ENCODE measurements at places on chromosomes 3 and 15.

GRCh38 chr3:4220065-4220464 lies 83.1 kb upstream of the SETMAR start:
- DNase-seq: no peak

DNA sequence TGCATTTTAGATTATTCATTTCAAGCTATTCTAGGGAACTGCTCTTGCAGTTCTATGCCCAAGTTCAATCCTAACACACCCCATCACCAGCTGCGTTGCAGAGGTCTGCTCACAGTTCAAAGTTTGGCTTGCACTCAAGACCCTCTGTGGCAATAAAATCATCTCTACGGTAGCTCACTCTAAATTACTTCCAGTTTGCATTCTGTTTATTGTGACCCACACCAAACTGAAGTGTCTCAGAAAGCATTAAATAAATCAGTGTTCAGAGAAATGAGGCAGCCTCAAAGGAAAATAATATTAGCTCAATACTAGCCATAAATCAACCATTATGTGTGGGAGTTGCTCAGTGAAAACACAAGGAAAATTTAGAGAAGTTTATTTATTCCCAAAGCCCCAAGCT lies 250.3 kb downstream of the MAGI1 start:
- no peak for DNase-seq

DNA sequence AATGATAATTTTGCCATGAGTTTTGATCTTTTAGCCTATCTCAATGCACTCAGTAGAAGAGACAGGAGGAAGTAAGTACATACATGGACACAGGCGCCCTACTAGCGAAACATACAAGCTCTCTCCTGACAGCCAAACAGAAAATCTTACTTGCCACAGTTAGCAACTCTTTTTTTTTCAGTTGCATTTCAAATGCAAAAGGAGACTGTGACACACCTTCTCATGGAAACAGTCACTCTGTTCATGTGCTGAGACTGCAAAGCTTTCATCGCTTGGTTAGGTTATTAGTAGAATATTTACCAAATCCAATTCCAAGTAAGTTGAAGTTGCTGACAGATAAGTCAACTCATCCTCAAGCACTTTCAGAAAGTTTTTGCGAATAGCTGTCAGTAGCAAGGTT lies 223.3 kb downstream of the FOXP1 start:
- no peak for DNase-seq

DNA sequence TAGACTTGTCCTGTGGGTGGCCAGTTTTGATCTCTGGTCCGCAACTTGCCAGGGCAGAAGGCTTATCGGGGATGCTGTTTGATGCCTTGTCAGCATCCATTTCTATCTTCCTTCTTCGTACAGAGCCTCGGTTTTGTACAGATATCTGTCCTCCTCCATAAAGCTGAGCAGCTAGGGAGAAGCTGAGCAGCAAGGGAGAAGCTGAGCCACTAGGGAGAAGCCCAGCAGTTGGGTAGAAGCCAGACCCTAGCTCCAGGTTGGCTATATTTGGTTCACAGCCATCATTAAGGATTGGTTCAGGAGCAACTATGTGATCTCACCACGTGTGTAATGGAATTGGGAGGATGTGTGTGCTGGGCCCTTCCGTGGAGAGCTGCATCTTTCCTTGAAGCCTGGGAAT lies 46.7 kb downstream of the PTPRG start:
- DNase-seq: no peak

DNA sequence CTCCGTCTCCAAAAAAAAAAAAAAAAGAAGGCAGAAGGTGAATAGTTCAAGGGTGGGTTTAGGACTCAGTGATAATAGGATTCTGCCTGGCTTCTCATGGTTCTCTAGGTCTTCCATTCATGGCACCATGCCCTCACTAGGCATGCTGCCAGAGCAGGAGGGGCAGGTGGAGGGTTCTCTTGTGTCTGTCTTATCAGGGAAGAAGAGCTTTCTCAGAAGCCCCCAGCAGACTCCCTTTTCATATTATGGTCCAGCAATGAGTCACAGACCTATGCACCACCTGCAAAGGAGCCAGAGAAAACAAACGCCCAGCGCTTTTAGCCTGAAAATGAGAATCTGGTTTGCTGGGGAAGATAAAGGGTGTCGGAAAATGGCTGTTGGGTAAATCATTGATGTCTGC lies 3.0 kb downstream of the CCR2 start:
- no peak for DNase-seq

DNA sequence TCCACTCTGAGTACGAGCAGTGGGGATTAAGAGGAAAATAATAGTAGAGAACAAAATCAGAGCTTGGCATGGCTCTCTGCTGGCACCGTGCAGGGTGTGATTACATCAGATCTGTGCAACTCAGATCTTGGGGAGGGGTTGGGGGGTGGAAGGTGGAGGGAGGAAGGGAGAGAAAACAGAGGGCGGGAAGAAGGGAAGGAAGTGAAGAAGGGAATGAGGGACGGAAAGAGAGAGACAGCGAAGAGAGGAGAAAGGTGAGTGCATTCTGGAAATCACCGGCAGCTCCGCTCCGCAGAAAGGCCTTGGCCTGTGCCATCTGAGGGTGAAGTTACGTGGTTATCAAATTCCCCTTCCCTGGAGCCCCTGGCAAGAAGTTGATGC lies 31.0 kb upstream of the ADAMTS17 start:
- DNase-seq: no peak

DNA sequence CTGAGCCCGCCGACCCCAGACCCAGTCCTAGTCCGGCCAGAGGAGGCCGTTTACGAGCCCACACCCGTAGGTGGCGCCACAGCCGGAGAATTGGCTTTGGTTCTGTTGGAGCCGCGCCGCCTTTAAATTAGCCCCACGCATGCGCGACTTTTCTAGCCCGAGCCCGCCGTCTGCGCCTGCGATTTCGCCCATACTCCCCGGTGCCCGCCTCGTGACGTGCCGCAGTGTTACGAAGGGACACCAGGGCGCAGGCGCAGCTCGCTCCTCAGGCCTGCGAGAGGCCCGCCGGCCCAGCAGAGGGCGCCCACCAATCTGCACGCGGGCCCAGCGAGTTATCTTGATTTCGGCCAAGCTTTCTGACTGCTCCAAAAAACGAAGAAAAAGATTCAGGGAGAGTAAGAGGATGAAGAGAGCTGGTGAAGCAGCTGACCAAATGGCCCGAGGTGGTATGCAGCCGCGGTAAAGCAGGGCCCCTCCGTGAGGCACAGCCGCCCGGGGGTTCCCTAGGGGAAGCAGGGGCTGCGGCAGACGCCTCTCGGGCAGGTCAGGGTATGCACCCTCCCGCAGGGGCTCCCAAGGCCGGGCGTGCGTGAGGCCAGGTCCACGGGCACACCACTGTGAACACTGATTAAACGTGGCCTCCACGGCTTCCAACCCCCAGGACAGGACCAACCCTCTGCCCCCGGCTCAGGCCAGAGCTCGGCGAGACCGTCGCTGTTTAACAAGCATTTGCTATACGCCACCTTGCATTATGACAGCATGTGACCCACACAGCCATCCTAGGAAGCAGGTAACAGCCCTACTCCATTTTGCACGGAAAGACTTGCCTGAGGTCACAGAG lies 32.8 kb downstream of the RPN1 start:
- peak; percentile 99 for DNase-seq

DNA sequence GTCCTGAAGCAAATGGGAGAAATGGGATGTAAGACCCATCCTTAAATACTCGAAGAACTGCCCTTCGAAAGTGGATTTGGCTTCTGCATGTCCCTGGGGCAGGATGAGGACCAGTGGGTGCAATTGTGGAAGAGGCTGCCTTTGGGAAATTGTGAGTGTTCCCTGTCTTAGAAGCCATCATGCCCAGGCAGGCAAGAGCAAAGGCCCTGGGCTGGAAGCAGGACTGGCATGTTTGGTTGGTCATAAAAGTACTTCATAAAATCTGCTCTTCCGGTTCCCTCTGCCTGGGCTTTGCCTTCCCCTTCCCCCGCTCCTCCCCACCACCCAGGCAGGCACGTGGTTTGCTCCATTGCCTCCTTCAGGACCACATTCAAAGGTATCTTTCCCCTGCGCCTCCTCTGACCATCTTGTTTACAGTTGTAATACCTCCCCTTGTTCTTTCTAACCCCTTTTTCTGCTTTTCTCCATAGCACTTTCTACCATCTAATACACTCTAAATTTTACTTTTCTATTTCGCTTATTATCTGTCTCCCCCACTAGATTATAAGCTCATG lies 8.3 kb downstream of the MINAR1 start:
- DNase-seq: no peak

DNA sequence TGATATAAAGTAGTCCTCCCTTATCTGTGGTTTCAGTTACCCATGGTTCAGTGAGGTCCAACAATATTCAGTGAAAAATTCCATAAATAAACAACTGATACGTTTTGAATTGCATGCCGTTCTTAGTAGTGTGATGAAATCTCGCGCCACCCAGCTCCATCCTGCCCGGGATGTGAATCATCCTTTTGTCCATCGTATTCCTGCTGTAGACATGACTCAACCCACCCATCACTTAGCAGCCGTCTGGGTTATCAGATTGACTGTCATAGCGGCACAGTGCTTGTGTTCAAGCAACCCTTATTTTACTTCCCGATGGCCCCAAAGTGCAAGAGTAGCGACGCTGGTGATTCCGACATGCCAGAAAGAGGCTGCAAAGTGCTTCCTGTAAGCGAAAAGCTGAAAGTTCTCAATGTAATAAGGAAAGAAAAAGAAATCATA lies 48.0 kb upstream of the MEX3B start:
- DNase-seq: no peak

- no peak for DNase-seq
These were observed 22.1 kb upstream of the HEG1 start for GRCh38 chr3:125077864-125078263.

DNA sequence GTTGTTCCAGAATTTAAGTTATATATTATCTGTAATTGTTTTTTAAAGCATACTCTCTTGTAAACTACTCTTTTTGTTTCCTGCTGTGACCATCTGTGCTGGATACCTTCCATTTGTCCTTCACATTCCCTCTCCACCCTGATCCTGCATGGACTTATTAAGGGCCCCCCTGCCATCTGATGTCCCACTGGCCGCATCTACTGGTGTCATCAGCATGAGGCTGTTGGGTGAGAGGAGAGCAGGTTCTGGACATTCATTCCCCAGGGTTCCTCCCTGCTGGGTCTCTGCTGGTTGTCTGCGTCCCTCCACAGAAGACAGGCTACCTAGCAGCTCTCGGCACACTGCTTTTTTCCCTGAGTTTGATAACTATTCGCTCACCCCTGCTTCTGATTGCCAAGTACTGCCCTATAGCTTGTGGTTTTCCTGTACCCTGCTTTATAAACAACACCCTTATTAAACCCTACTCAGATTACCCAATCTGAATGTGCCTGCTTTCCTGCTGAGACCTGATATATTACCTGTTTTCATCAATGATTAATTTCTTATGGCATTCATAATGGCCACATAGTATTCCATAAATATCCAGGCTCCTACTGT lies 7.7 kb downstream of the CMTM8 start:
- DNase-seq: no peak

GRCh38 chr15:37792351-37792750 lies 142.1 kb upstream of the TMCO5A start:
- no peak for DNase-seq

GRCh38 chr3:86175051-86175536 lies 815.9 kb downstream of the VGLL3 start:
- no peak for DNase-seq

GRCh38 chr3:36380221-36381031 lies at the start of gene STAC:
TSS of gene STAC (plus strand) at chr3:36380504. CDS start at chr3:36380644, 140 bp downstream.
- no peak for DNase-seq

- no peak for DNase-seq
These were observed 67.0 kb downstream of the CHSY1 start for GRCh38 chr15:101184830-101185229.

- DNase-seq: peak; percentile 19
These were observed 1.1 kb upstream of the FGF7 start for GRCh38 chr15:49421991-49422390.
